K562 (cell line): ENCODE measurements at places on chromosomes 1 and 21. TPM values are rescaled to one million over a fixed set of nuclear protein-coding genes. Genes with fewer than 3 reads are reported as not detected.

Gene RGS13
- not detected in 2 replicates for total RNA-seq

Gene DPT
- not detected in 2 replicates for total RNA-seq

Gene PAQR6
- total RNA-seq = 1.0 and 1.2 TPM in 2 replicates

Gene COL16A1
- 0.54 and 0.60 TPM in 2 replicates for total RNA-seq

Gene FAM89A
- 56.5 and 56.9 TPM in 2 replicates for total RNA-seq

Gene NUCKS1
- 201 and 216 TPM in 2 replicates for total RNA-seq

Gene MRPL20
- 224 and 229 TPM in 2 replicates for total RNA-seq

Gene SPATA21
- total RNA-seq = 0.13 TPM in 1 of 2 replicates, not detected in the other

Gene ZBTB37
- total RNA-seq = 10.2 and 10.5 TPM in 2 replicates

Gene OLFML3
- total RNA-seq = 0.13 and 0.16 TPM in 2 replicates

Gene OLFML2B
- not detected in 2 replicates for total RNA-seq

Gene SH2D2A
- total RNA-seq = 33.6 TPM in 2 replicates

- H3K4me3 ChIP-seq = no peak overlapping the region
- DNase-seq = no peak
- peaks cover 12% of the 10 kb centered on the region; the same call in 1 of the 2 replicates for H3K27me3 ChIP-seq
- no peaks in the 10 kb centered on the region for H3K36me3 ChIP-seq
- H3K27ac ChIP-seq = no peak overlapping the region
Measured at GRCh38 chr1:30611741-30612309, 111.6 kb downstream of the MATN1 start.

DNA sequence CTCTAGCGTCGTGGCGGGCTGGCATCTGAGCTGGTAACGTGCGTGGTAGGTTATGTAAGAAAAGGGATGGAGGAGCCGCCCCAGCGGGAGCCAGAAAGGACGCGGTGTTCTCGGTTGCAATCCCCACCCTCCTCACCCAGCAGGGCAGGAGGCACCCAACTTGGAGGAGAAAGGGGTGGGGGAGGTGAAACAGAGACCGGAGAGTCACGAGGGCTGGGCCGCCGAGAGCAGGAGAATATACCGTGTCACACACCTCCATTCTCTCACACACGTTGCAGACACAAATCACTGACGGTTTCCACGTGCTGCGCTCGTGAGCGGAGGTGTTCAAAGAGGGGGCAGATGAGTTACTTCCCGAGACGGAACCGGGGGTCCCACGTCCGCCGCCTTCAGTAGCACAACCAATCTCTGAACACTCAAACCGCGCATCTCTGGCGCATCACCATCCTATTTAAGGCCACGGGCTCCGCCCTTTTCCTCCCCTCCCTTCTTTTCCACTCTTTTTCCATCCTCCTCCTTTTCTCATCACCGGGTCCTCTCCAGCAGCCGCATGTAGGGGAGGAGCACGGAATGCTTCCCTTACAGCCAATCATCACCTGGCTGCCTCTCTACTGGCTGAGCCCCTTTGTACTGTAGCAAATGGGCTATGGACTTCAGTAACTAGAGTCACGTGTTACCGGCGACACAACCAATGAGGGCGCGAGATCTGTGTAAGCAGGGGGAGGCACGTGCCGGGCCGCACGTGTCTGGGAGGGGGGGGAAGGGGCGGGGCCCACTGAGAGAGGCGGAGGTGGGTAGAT lies at the start of gene CIART:
TSS of gene CIART (plus strand) at position 797 of the 800 bp plus-strand sequence. CDS start 714 bp downstream, outside the sequence.
- no peaks in the 10 kb centered on the region; the same call in 2 of the 3 replicates for H3K4me1 ChIP-seq
- peak within 1 kb of the TSS; percentile 39; the same call in 2 of the 3 replicates for H3K27ac ChIP-seq
- DNase-seq = no peak
- no peak within 1 kb of the TSS for H3K4me3 ChIP-seq
- H3K36me3 ChIP-seq = no peaks in the 10 kb centered on the region

- H3K4me1 ChIP-seq = peaks cover 21% of the 10 kb centered on the region
- H3K27ac ChIP-seq = peak overlapping the region; percentile 92
- DNase-seq = peak; percentile 67
Measured at GRCh38 chr1:222464841-222465210, 83.1 kb downstream of the HHIPL2 start.

- no peak overlapping the region for H3K4me3 ChIP-seq
- H3K4me1 ChIP-seq = no peaks in the 10 kb centered on the region
- H3K27me3 ChIP-seq = no peaks in the 10 kb centered on the region
Measured at GRCh38 chr1:158327481-158327880, 3.9 kb downstream of the CD1B start.

DNA sequence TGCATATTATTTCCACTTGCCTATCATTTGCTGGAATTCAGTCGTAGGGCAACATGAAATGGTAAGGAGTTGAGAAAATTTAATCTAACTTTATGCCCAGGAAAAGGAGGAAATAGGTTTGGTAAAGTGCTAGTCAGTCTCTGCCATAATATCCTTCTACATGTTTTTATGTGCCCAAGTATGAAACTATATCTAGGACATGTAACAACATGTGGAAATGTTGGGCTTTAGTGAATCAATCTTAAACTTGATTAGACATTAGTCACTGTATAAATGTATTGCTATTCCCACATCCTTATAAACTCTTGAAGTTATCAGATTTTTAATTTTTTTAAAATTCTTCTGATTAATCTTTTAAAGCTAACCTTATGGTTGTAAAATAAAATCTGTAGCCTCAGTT lies 204.7 kb upstream of the ZRANB2 start:
- H3K4me3 ChIP-seq = no peak overlapping the region
- H3K4me1 ChIP-seq = no peaks in the 10 kb centered on the region
- H3K36me3 ChIP-seq = no peaks in the 10 kb centered on the region
- no peaks in the 10 kb centered on the region for H3K27me3 ChIP-seq

- H3K36me3 ChIP-seq = no peaks in the 10 kb centered on the region
- peak within 1 kb of the TSS; percentile 42 for H3K4me3 ChIP-seq
- H3K27me3 ChIP-seq = no peaks in the 10 kb centered on the region
- peaks cover 7% of the 10 kb centered on the region for H3K4me1 ChIP-seq
- peak within 1 kb of the TSS; percentile 48 for H3K27ac ChIP-seq
Measured at GRCh38 chr1:118185084-118185832, at the start of gene SPAG17. Gene SPAG17, minus strand, starts transcription at chr1:118185228. Its CDS starts 71 bp downstream, at chr1:118185157.

- H3K27ac ChIP-seq = no peak overlapping the region
- H3K36me3 ChIP-seq = no peaks in the 10 kb centered on the region
- DNase-seq = no peak
- H3K4me1 ChIP-seq = no peaks in the 10 kb centered on the region; the same call in 1 of the 2 replicates
- no peak overlapping the region for H3K4me3 ChIP-seq
- no peaks in the 10 kb centered on the region for H3K27me3 ChIP-seq
Measured at GRCh38 chr1:93331412-93331811, 14.3 kb upstream of the DR1 start.

GRCh38 chr1:149903836-149904491 lies 4.6 kb downstream of the BOLA1 start:
- H3K27me3 ChIP-seq = no peaks in the 10 kb centered on the region
- H3K4me3 ChIP-seq = no peak overlapping the region
- no peak overlapping the region for H3K27ac ChIP-seq

DNA sequence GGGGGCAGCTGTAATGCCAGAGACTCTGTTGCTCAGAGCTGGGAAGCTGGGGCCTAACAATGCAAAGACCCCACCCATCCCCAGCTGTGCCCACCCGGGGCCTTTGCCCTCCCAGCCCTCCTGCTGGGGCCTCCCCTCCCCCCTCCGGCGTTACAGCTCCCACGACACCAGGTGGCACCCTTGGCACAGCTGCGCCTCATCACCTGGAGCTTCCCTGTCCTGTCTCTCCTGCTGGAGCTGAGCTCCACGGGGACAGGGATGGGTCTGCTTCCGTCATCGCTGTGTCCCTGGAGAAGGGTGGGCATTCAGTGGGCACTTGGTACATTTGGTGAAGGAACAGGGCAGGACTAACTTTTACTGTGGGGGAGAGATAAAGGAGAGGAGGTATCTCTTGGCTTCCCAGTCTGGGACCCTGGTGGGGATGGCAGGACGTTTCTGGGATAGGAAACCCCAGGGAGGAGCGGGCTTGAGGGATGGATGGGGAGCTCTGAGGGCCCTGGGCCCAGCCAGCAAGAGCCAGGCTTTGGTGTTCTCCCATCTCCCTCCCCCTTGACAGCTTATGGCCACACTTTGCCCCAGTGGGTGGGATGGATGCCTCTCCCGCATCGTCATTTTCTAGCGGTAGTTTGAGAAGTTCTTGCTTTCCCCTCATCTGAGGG lies 453.2 kb downstream of the PTPRU start:
- no peak overlapping the region for H3K4me3 ChIP-seq
- DNase-seq = no peak
- no peaks in the 10 kb centered on the region for H3K36me3 ChIP-seq

DNA sequence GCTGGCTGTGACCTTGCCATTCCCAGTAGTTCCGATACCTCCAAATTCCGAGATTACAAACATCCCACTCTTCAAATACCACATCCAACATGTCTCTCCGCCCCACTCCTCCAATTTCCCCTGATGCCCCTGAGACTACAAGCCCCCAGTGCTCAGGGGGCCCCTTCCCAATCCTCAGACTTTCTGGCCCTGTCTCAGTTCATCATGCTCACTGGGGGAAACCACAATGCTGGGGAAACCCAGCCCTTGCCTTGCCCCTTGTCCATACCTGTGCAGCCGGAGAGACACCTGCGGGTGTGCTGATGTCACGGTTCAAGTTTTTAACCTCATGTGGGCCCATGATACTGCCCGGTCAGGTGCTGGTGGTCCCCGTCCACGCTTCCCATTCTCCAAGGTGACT lies 226.6 kb downstream of the CAMTA1 start:
- H3K4me3 ChIP-seq = peak overlapping the region; percentile 32; the same call in 1 of the 2 replicates
- H3K27ac ChIP-seq = no peak overlapping the region
- no peaks in the 10 kb centered on the region for H3K4me1 ChIP-seq

GRCh38 chr1:151858030-151858746 lies 4.7 kb upstream of the THEM5 start:
- no peaks in the 10 kb centered on the region for H3K27me3 ChIP-seq
- no peaks in the 10 kb centered on the region for H3K36me3 ChIP-seq
- H3K27ac ChIP-seq = no peak overlapping the region
- no peak for DNase-seq
- H3K4me1 ChIP-seq = peaks cover 5% of the 10 kb centered on the region; the same call in 2 of the 3 replicates

GRCh38 chr1:63350320-63350719 lies 17.1 kb upstream of the ALG6 start:
- H3K27ac ChIP-seq = no peak overlapping the region
- H3K4me1 ChIP-seq = no peaks in the 10 kb centered on the region
- no peak for DNase-seq
- no peak overlapping the region for H3K4me3 ChIP-seq
- H3K27me3 ChIP-seq = peaks cover 15% of the 10 kb centered on the region

- no peak for DNase-seq
Measured at GRCh38 chr1:41576620-41577019, 92.1 kb upstream of the EDN2 start.

- no peaks in the 10 kb centered on the region for H3K36me3 ChIP-seq
- H3K4me1 ChIP-seq = no peaks in the 10 kb centered on the region
- no peak overlapping the region for H3K4me3 ChIP-seq
- H3K27ac ChIP-seq = no peak overlapping the region
Measured at GRCh38 chr1:154663471-154664060, 55.6 kb upstream of the ADAR start.

DNA sequence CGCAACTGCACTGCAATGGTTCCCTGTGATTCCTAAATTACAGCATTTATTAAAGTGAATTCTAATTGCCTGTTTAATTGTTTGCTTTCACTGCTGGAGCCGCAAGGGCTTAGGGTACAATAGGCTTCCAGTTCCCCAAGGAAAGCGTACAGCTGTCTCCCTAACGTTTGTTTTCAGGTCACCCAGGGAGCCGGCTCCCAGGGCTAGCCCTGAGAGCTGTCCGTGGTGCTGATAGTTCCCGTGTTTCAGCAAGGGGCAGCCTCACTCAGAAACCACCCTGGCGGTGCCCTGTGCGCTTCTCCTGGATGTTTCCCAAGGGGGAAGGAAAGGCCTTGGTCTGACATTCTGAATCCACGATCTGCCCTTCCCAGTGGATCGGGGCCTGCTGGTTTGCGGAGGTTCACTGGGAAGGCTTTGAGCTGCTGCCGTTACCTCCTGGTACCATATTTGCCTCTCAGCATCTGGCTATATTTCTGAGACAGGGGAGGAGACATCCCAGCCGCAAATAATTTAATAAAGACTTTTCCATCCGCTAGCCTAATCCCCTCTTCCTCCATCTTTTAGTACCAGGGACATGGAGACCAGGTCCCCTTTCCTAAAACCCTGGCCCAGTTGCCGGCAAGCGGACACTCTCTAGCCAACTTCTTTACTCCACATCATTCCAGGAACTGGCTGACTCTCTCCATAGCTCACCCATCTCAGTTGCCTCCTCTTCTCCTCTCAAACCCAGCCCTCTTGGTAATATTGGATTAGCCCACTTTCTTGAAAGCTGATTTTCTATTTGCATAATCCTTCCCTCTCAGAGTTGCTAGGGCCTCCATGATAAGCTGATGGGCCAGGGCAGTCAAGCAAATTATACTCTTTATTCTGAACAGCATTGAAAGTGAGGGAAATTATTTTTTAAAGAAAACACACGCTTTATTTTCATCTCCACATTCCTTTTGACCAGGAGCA lies 149.0 kb downstream of the IGSF21 start:
- no peak overlapping the region for H3K4me3 ChIP-seq
- H3K36me3 ChIP-seq = no peaks in the 10 kb centered on the region
- DNase-seq = peak; percentile 66
- no peak overlapping the region for H3K27ac ChIP-seq

GRCh38 chr1:18947570-18947969 lies 8.9 kb downstream of the IFFO2 start:
- no peak for DNase-seq
- H3K4me3 ChIP-seq = no peak overlapping the region
- H3K36me3 ChIP-seq = no peaks in the 10 kb centered on the region

DNA sequence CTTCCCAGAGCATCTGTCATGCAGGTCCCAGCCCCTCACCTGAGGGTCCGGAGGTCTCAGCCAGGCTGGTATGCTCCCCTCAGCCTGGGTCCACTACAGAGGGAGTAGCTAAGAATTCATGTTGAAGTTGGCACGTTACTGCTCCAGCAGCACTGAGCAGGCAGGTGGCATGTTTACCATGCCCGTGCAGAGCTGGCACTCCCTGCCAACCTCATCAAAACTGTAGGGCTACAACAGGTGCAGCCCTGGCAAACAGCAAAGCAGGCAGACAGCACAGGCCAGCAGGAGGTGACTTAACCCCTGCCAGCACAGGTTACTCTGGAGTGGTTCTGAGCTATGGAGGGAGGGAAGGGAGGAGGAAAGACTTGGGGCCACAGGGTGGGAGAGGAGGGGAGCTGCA lies 46.4 kb downstream of the NUAK2 start:
- peaks cover 16% of the 10 kb centered on the region for H3K27me3 ChIP-seq
- H3K36me3 ChIP-seq = no peaks in the 10 kb centered on the region
- no peak overlapping the region for H3K4me3 ChIP-seq
- no peak for DNase-seq
- no peak overlapping the region for H3K27ac ChIP-seq

GRCh38 chr1:88608139-88608943 lies 75.7 kb upstream of the PKN2 start:
- no peak overlapping the region for H3K27ac ChIP-seq
- peak; percentile 30 for DNase-seq
- H3K4me1 ChIP-seq = no peaks in the 10 kb centered on the region
- no peaks in the 10 kb centered on the region for H3K27me3 ChIP-seq
- no peaks in the 10 kb centered on the region for H3K36me3 ChIP-seq
- H3K4me3 ChIP-seq = no peak overlapping the region

GRCh38 chr1:7482077-7482476 lies 289.0 kb upstream of the VAMP3 start:
- H3K36me3 ChIP-seq = no peaks in the 10 kb centered on the region
- no peak overlapping the region for H3K27ac ChIP-seq
- H3K4me1 ChIP-seq = no peaks in the 10 kb centered on the region

DNA sequence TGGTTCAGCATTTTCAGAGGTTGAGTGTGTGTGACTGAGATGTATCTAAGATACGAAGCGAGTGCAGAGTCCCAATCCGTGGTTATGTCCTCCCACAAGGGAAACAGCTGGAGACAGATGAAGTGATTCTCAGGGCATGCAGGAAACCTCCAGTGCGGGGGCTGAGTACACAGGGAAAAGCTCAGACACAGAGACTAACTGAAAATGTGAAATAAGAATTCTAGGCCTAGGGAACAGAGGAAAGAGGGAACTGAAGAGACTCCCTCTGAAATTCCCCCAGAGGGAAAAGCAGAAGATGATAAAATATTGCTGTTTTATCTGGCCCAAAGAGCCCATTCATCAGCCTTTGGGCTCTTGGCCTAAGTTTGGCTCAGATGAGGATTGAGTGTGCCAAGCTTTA lies 116.8 kb downstream of the LRRC53 start:
- no peaks in the 10 kb centered on the region for H3K27me3 ChIP-seq
- no peak for DNase-seq
